ENCODE measurements at places on chromosomes 2 and 18.
A peak's percentile ranks its signal among the peaks of the same experiment; 100 is the strongest.

GRCh38 chr2:158995677-158996049, 27.2 kb downstream of the TANC1 start:
- DNase-seq: no peak

- DNase-seq: no peak
These were observed 140.0 kb downstream of the SEPTIN10 start for GRCh38 chr2:109473616-109474318.

DNA sequence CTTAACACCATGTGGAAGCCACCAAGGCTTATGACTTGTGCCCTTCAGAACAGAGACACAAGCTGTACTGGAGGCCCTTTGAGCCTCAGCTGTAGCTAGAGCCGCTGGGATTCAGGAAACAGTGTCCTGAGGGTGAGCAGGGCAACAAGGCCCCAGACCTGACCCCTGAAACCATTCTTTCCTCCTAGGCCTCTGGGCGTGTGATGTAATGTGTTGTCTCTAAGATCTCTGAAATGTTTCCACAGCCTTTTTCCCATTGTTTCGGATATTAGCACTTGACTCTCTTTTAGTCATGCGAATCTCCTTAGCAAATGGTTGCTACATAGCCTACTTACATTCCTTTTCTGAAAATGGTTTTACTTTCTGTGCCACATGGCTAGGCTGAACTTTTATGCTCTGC, 114.9 kb downstream of the CD8B2 start:
- DNase-seq: no peak

DNA sequence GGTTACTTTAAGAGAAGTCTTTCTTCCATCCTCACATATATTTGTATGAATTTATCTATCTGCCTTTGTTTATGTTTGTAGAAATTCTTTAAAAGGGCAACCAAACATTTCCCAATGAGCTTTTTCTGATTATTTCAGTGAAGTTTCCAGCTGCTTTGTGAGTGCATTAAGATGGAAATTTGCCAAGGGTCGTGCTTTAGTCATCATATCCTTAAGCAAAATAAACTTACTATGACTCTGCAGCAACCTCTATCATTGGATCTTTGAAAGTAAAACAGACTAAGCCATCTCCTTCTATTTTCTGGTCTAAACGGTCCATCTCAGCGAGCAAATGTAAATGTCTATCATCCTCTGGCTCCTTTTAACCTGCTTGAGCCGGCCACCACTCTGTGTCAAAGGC, 489.3 kb downstream of the SOX11 start:
- no peak for DNase-seq

DNA sequence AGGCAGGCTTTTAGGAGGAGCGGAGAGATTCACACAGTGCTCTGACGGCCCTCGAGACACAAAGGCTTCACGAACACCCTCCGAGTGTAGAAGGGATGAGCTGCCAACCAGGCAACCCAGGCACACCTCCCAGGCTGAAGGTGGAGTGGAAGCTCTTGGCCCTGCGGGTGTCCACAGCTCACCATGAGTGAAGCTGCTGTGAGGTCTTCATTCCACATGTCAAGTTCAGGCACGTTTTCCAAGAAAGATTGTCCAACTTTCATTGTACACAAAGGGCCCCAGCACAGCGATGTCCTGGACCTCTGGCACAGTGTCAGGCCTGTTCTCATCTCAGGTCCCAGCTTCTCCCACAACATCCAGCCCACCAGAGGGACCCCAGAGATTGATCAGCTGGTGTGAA, 13.4 kb downstream of the PARD6G start:
- DNase-seq: no peak

- DNase-seq: no peak
These were observed 132.3 kb upstream of the PGAP1 start for GRCh38 chr2:197058777-197059300.

DNA sequence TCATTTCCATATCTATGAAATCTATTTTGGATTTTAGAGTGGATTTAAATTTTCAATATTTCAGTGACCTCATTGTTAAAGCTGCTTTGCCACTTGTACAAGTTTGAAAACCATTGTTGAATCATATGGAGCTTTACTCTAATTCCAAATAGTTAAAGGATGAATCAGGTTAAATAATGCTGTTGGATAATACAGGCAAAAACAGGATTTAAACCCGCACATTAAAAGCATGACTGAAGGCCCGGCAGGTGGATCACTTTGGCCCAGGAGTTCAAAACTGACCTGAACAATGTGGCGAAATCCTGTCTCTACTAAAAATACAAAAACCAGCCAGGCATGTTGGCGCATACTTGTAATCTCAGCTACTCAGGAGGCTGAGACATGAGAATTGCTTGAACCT, 68.3 kb downstream of the RIF1 start:
- no peak for DNase-seq

- no peak for DNase-seq
These were observed 583.4 kb upstream of the LRRTM1 start for GRCh38 chr2:80887841-80888378.

DNA sequence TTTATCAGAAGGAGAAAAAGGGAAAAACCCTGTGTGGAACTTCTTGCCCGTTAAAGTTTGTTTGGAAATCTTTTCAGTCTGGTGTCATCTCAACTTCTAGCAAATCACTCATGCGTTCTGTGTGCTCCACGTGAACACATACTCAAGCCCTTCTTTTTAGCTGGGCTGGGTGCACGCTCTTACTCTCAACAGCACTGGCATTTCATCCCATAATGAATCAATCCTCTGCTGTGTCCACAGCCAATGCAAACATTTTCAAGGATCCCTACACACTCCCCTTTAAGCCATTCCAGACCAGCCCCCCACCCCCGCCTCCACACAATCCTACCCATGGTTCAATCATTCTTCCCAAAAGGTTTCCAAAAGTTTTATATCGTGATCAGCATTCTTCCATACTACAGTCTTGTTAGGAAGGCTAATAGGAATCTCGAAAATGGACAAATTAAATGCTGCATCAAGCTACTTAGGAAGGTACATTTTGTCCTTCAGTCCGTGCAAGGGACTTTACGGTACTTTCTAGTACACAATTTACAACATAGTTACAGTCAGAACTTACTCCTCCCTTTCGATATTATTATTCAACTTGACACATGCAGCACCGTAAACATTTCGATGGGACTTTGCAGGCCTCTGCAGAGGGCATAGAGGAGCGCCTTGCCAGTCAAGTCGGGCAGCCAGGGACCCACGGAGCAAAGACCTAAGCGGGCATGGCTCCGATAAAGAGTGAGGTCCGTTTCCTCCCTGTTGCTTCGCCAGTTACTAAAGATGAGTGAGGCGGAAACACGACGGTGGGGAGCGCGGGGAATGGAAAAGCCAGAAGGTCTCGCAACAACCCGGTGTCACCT, 1.4 kb downstream of the PTGR3 start:
- no peak for DNase-seq

DNA sequence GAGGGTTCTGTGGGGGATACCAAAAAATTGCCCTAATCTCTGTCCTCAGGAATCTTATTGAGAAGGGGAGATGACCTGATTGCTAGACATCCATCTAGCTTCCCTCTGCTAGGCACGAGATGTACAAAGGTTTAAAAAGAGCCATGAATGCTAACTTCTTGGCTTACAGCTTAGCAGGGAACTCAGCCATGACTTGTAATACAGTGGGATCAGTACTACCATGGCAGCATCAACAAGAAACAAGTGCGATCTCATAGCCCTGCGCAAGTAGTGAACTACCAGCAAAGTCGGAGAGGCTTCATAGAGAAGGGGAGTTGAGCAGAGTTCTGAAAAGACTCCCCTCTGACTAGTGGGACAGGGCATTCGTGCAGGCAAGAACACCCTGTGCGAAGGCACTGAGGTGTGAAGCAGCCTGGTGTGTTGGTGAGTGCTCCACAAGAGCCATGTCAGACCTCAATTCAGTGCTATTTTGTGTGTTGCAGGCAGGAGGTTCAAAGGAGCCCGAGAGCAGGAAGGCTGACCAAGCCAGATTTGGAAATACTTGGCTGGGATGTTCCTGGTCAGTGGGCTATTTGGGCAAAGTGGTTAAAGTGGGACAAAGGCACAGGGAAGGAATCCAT, 130.0 kb downstream of the FMNL2 start:
- no peak for DNase-seq

DNA sequence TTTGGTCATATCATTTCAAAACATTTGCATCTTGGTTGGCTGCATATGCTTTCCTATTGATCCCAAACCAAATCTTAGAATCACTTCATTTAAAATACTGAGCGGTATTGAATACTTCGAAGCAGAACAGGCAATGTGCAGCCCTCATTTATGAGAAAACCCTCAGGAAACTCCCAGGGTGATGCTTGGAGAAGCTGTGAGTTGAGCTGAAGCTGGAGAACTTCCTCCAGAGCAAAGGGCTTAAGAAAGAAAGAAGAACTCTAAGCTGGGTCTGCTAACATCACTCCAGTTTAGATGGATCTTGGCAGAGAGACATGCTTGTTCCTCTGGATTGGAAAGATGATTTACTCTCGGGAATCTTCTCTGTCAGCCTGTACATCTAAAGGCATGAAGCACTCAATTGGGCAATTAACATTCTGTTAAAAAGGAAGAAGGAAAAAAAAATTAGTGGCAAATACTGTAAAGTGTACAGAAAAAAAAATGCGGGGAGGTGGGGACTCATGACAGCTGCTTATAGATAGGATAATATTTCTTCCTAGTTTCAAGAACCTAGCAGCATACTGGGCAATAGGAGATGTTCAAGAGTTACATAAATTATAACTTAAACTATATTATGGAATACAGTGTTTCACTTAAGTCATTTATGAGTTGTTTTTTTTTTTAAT, 49.5 kb downstream of the ATIC start:
- no peak for DNase-seq

GRCh38 chr2:52034706-52035105, 1002.8 kb upstream of the NRXN1 start:
- DNase-seq: no peak

DNA sequence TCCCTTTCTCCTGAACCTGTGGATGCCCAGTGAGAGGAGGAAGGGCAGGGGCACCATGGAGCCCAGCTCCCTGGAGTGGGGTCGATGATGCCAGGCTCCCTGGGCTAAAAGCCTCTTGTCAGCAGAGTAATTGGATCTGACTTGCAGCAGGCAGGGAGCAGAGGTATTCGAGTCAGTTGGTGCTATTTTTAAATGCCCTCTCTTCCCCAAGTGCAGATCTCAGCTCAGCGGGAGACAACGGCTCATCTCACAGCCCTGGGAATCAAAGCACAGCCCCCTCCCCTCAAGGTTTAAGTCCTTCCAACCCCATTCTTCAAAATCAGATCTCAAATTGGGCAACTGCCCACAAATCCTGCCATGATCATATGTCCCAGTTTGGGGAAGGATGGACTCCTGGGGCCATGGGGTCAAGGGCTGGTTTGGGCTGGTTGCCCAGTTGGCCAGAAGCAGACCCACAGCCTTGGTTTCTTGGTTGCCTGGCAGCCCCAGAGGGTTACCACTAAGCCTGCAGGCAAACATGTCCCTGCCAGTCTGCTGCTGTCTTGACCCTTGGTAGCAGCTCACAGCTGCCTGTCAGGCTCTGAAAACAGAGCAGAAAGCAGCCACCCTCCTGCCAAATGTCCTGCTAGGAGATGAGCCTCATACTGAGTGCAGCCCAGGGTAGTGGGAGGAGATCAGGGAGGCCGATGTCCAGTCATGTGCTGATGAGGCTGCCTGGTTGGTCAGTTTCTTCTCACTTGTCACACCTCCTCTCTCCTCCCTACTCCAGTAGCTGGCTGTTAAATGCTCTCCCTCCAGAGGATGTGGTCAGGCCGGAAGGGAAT, 244.9 kb downstream of the LOXHD1 start:
- no peak for DNase-seq

DNA sequence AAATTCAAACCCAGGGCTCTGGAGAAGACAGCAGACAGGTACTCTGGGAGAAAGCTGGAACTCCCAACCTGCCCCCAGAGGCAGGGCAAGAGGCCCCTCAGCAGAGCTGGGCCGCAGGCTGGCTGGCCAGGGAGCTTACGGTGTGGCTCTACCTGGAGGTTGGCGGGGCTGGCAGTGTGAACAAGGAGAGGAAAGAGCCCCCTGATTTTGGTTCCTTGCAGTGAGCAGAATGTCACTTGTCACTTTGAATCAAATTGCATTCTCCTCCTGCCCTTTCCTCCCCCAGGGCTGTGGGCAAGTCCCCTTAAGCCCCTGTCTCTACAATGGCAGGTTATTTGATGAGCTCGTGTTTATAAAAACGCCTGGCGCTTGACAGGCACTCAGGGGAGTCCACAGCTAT, 32.6 kb downstream of the MYO7B start:
- DNase-seq: no peak

DNA sequence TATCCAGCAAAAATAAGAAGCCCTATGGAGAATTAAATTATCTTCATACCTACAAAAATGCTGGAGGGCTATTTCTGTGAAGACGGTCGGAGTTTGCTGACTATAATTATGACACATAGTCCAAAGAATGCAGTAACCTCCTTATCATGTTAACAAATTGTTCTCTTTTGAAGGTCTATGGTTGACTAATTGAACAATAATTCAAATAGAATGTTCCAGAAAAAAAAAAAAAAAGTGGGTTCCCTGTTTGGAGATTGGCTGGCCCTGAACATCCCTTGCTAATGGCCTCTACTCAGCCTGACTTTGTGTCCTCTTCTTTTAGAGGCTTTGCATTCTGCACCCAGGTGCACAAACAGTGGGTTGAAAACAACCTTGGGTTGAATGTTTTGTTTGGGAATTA, 82.8 kb upstream of the CCBE1 start:
- peak; percentile 5 for DNase-seq

- DNase-seq: no peak
These were observed 30.0 kb upstream of the ITGAV start for GRCh38 chr2:186559848-186560247.

GRCh38 chr2:70241340-70241739, 7.1 kb downstream of the TIA1 start:
- no peak for DNase-seq

- peak; percentile 89 for DNase-seq
These were observed 124.5 kb upstream of the CDC42EP3 start for GRCh38 chr2:37795938-37796337.

DNA sequence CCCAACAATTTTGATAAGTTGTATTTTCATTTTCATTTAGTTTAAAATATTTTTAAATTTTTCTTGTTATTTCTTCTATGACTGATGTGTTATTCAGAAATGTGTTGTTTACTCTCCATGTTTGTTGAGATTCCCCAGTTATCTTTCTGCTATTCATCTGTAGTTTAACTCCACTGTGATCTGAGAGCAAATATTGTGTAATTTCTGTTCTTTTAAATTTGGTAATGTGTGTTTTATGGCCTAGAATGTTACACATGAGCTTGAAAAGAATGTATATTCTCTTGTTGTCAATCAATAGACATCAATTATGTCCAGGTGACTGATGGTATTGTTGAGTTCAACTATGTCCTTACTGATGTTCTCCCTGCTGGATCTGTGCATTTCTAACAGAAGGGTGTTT, 188.2 kb downstream of the CYP26B1 start:
- no peak for DNase-seq

DNA sequence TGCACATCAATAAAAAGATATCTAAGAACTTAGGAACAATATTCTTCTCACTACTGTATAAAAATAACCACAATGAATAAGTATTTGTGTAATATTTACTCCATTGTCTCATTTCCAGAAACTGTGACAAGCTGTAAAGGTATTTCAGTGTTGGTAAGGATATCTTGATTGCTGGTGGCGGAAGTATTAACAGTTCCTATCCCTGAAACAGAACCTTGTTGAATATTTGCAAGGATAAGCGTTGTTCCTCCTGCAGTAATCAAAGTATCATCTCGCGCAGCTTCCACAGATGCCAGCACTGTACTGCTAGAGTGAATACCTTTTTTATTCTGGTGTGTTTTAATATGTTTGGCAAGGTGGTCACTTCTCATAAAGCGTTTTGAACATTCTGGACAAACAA, 55.3 kb downstream of the SP3 start:
- DNase-seq: no peak

GRCh38 chr2:56372071-56372656, 188.4 kb downstream of the CCDC85A start:
- DNase-seq: no peak
